ENCODE measurements at places on chromosomes 2 and 18. TPM values are rescaled to one million over a fixed set of nuclear protein-coding genes. Genes with fewer than 3 reads are reported as not detected.

The NEURL3 gene
- total RNA-seq = not detected

The METTL4 gene
- total RNA-seq = 11.1 TPM

The MZT2A gene
- 66.8 TPM for total RNA-seq

The ZAP70 gene
- total RNA-seq = not detected

The KRCC1 gene
- 24.8 TPM for total RNA-seq

The LYPD6B gene
- not detected for total RNA-seq

The ABCB11 gene
- total RNA-seq = under 0.01 TPM
